ENCODE measurements at places on chromosomes 2 and 18.

DNA sequence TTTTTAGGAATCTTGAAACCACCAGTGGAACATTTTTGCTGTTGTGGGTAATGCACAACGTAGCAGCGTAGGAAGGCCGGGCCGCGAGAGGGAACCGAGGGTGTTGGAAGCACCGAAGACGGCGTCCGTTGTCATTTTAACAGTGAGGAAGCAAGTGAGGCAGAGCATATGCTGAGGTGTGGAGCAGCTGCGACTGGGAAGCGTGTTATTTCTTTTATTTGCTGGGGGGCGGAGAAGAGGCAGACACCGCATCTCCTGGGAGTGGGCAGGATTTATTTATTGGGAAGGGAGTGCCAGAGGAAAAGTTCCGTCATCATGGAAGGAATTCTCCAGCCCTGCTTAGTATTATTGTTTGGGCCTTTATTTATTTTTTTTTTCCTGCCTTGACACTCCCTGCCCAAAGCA, 232.8 kb downstream of the KLHL29 start:
- no peak for DNase-seq

DNA sequence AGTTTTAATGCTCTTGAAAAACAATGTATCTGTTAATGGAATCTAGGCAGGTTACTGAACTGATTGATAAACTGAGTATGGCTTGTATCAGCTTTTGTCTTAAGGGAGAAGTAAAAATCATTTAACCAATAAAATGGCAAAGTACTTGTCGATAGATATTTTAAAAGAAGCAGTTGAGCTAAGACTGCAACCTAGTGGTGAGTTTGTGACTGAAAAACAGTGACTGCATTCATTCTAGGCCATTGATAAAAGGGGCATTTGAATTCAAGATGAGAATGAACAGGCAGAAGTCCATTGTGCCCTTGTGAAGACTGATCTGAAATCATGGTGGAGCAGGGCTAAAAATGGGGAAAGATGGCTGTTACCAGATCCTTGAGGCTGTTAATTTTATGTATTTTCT, 59.4 kb upstream of the MSTN start:
- no peak for DNase-seq

DNA sequence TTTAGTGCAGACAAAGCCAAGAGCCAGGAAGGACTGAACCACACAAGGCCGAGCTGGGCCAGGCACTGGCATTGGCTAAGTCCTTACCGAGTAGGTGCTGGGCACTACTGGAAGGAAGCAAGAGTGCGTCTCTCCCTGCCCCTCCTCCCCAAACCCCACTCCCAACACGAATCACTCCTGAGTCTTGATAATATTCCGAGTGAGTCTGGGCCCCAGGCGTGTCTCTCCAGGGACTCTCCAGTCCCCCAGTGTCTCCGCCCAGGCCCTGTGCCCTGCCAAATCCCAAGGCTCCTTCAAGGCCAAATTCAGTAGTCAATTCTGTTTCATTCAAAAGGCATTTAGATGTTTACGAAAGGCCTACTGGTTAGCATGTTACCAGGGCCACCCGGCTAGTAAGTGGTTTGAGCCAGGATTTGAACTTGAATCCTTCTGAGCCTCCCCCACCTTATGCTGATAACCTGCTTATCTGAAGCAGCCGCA, 82.8 kb downstream of the GLI2 start:
- no peak for DNase-seq

DNA sequence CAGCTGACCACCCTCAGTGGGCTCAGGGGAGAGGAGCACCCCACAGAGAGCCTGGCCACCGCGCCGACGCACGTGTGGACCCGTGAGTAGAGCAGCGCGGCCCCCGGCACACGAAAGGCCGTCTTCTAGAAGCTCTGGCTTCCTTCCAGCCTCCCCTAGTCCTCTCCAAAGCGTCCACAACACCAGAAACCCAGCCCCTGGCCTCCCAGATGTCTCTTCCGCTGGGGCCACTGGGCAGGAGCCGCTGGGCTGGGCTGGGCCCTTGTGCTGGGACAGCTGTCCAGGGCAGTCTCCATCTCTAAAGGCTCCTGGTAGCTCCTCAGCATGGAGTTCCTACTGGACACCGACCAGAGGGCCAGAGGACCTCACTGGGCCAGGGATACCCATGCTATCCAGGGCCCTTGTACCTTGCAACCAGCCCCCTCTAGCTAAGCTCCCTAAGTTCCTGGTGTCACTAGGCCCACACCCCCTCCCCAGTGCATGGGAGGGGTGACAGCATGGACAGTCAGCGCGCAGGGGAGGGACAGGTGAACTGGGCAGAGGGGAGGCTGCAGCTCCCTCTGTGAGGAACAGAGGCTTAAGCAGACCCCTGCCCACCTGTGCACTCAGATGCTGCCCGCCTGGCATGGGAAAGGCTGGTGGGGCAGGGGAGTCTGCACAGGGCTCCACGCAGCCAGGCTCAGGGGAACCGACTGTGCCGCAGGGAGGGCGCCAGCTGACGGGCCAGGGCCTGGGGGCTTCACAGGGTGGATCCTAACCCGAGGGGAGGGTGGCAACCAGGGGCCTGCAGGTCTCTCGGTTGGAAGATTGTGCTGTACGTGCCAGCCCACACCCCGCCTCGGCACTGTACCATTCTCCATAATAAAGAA, 32.9 kb downstream of the MTERF4 start:
- no peak for DNase-seq

GRCh38 chr2:187482796-187483195, 34.7 kb upstream of the CALCRL start:
- DNase-seq: no peak

GRCh38 chr2:62824388-62824787, 118.9 kb downstream of the EHBP1 start:
- DNase-seq: no peak

DNA sequence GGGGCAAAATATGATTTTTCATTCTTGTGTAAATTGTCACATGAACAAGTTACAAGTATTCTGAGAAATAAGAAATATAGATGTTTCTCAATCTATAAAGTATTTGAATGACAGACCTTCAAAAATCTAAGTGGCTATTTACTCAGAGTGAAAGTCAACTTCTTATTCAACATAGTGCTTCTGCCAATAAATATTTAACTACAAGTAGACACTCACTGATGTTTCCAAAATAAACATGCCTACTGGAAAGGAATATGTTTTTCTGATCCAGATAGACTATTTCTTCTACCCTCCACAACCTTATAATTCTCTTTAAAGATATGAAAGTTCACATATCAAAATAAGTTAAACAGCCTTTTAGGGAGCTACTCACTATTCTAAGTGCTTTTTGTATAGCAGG, 296.3 kb downstream of the DSC3 start:
- DNase-seq: no peak

GRCh38 chr2:121969766-121970639, 214.6 kb downstream of the TSN start:
- no peak for DNase-seq

DNA sequence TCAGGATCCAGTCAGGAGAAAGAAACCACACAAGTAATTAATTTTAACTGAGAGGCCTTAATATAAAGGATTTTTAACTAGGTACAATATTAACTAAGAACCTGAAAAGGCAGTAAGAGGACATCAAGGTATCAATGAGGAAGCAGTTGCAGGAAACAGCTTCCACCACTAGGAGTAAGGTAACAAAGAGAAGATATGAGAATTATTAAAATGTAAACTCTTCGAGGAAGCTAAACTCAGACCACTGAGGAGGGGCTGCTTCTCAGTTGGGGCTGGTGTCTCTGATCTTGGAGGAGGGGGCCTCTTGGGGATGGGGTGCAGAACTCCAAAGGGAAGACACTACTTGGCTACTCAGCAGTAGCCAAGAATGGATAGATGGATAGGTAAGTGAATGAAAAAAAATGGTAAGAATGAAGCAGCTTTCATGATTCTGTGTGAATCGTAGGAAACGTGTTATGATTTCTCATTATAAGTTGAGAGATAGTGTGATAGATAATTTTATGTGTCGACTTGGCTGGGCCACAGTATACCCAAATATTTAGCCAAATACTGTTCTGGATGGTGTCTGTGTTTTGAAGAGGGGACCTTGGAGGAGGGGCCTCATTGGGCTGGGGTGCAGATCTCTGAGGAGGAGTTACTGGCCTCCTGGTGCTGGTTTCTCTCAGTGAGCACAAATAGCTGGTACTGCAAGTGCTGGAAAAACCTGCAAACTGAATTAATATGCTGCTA, 547.7 kb upstream of the LRRTM1 start:
- DNase-seq: no peak

GRCh38 chr2:15009681-15010080, 377.2 kb downstream of the LRATD1 start:
- no peak for DNase-seq

DNA sequence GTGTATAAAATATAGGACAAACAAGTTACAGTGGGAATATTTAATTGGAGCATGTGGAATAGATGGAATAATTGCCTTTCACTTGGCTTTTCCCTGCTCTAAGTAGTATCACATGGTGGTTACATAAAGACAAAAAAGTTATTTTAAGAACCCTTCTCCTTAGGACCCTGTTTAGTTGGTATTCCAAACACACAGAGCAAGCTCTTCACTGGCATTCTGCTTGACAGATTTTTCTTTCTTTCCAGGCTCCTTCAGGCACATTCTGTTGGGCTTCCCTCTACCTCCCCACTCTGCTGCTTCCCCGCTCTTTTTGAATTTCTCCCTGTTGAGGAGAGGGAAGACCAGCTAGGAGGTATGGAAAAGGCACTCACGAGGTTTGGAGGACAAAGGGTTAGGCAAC, 29.0 kb upstream of the DARS1 start:
- no peak for DNase-seq

- no peak for DNase-seq
Measured at GRCh38 chr2:237222601-237223041, 136.9 kb downstream of the COPS8 start.

DNA sequence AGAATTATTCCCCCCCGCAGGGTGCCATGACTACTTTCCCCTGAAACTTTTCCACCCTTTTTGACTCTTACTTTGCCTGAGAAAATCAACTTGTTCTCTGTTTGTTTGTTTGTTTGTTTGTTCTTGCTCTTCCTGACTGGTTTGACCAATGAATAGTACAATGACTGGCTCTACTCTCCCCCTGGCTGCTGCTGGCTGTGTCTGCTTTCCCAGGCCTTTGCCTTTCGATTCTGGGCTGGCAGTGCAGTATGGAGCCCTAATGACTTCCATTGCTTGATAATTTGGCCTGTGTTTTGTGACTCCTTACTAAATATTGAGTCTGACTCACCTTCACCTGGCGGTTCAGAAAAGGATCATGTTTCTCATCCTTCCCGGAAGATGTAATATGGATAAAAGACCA, 241.1 kb downstream of the TMEM182 start:
- DNase-seq: no peak

GRCh38 chr2:12455661-12456060, 261.1 kb upstream of the TRIB2 start:
- no peak for DNase-seq

DNA sequence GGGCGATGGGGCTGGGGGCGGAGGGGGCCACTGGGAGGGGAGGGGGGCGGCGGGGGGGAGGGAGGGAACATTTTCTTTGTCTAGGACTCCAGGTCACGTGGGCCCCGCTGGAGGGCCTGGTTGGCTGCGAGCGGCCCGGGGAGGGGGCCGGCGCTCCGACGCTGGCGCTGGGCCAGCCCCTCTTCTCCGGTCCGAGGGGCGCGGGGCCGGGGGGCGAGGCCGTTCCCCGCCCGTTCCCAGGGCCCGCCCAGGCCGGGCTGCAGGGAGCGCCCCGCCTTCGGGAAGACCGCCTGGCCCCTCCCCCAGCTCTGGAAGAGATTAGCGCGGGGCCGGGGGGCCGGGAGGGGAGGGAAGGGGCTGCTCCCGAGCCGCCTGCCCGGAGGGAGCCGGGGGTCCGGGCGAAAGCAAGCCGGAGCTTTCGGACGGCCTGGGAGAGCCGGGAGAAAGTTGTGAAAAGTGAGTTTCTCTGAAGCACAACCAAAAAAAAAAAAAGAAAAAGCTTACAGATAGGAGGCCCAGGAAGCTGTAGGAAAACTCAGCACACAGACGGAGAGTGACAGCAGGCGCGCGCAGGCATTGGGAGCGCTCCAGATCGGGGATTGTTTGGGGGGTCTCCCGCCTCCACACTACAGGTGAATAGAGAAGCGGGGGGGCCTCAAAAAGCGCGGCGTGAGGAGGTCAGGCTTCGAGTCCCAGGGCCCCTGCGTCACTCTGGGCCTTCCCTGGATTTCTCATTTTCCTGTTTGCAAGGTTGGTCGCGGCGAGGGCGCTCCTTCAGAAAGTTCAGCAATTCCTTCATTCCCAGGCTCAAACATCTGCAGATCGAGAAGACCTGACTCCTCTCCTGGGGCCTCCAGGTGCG, 84.1 kb upstream of the POMC start:
- DNase-seq: peak; percentile 11

GRCh38 chr2:185128996-185129395, 530.7 kb downstream of the ZNF804A start:
- DNase-seq: no peak

- DNase-seq: no peak
Measured at GRCh38 chr2:6973895-6974545, 56.8 kb downstream of the RNF144A start.

- no peak for DNase-seq
Measured at GRCh38 chr2:176575237-176575744, 306.0 kb downstream of the MTX2 start.

GRCh38 chr2:10535703-10536102, 87.6 kb upstream of the ODC1 start:
- no peak for DNase-seq

- no peak for DNase-seq
Measured at GRCh38 chr18:52569492-52569891, 229.5 kb downstream of the DCC start.

GRCh38 chr18:49352321-49352720, 108.1 kb downstream of the DYM start:
- DNase-seq: no peak

DNA sequence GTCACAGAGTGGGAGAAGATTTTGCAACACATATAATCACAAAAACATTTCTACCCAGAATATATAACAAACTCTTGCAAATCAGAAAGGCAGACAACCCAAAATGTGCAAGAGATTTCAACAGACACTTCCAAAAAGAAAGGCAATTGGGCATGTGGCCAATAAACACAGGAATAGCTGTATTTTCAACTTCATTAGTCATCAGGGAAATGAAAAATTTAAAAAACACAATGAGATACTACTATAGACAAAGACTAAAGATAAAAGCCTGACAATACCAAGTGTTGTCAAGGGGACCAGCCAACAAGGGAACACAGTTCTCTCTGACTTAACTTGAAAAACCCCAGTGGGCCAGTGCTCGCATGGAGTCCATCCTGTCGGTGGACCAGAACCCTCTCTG, 40.5 kb downstream of the MTHFD2 start:
- no peak for DNase-seq

GRCh38 chr18:11523804-11524203, 85.6 kb upstream of the SLC35G4 start:
- DNase-seq: no peak

- no peak for DNase-seq
Measured at GRCh38 chr2:163471947-163472346, 263.9 kb downstream of the FIGN start.

GRCh38 chr2:206526416-206526815, 83.1 kb downstream of the ADAM23 start:
- no peak for DNase-seq

GRCh38 chr2:166375736-166376487, at the start of gene SCN9A:
SCN9A (minus strand) TSS chr2:166375944; CDS start chr2:166311756, 64,188 bp downstream.
- no peak for DNase-seq

GRCh38 chr2:68045342-68045741, 17.5 kb downstream of the C1D start:
- no peak for DNase-seq

- DNase-seq: no peak
Measured at GRCh38 chr2:12192762-12193161, 446.3 kb downstream of the LPIN1 start.

GRCh38 chr2:207603486-207603885, 21.7 kb downstream of the METTL21A start:
- DNase-seq: no peak
